ENCODE measurements at places on chromosomes 1 and 21. TPM values are rescaled to one million over a fixed set of nuclear protein-coding genes. Genes with fewer than 3 reads are reported as not detected.

Gene SLC30A2
- 0.35 TPM for total RNA-seq

Gene SPRR3
- not detected for total RNA-seq

Gene UBE2G2
- total RNA-seq = 121 TPM

Gene SZRD1
- total RNA-seq = 119 TPM

- no peak overlapping the region for H3K27ac ChIP-seq
- no peak overlapping the region for H3K4me3 ChIP-seq
- H3K36me3 ChIP-seq = peaks cover under 1% of the 10 kb centered on the region
- no peak for DNase-seq
These were observed 302.0 kb upstream of the ADGRL2 start for GRCh38 chr1:81498471-81499462.

DNA sequence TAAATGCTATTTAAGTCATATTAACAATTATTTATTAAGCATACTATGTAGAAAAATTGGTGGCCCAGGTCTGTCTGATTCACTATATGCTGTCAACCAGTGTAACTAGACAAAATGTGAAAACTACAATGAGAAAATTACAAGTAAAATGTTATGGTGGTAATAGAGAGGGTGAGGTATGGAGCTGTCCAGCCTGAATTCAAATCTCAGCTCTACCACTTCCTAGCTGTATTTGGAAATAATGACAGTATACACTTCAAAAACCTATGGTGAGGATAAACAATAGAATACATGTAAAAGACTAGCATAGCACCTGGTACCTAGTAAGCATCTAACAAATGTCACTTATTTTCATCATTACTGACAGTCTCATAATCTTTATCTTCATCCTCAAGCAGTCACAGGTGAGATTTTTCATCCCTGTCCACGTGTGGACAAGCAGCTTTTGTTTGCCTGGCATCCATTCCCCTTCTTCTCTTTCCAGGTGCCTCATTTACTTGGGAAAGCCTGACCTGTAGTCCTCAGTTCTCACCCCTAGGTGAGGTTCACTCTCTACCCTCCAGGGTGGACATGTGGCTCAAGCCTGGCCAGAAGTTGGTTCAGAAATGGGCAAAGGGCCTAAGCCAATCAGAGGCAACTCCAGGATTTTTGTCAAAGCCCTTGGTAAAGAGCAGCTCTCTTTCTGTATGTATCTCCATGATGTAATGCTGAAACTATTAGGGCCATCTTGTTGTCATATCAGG, 29.5 kb downstream of the EGLN1 start:
- H3K27ac ChIP-seq = no peak overlapping the region
- peaks cover 7% of the 10 kb centered on the region for H3K4me1 ChIP-seq
- H3K27me3 ChIP-seq = no peaks in the 10 kb centered on the region
- no peak overlapping the region for H3K4me3 ChIP-seq
- DNase-seq = no peak
- H3K36me3 ChIP-seq = no peaks in the 10 kb centered on the region

GRCh38 chr1:22710701-22711049, at the start of gene EPHB2:
EPHB2 (plus strand) TSS chr1:22710839; CDS start chr1:22710983, 144 bp downstream.
- H3K4me1 ChIP-seq = no peaks in the 10 kb centered on the region
- no peak for DNase-seq
- H3K27ac ChIP-seq = no peak within 1 kb of the TSS
- H3K27me3 ChIP-seq = peaks cover 5% of the 10 kb centered on the region
- H3K4me3 ChIP-seq = peak within 1 kb of the TSS; percentile 82
